RCC 7860 (cell line): ENCODE measurements at places on chromosomes 1 and 21.
A peak's percentile ranks its signal among the peaks of the same experiment; 100 is the strongest.

GRCh38 chr1:78070758-78071157 is 25.0 kb downstream of the GIPC2 start:
- DNase-seq = peak; percentile 72

DNA sequence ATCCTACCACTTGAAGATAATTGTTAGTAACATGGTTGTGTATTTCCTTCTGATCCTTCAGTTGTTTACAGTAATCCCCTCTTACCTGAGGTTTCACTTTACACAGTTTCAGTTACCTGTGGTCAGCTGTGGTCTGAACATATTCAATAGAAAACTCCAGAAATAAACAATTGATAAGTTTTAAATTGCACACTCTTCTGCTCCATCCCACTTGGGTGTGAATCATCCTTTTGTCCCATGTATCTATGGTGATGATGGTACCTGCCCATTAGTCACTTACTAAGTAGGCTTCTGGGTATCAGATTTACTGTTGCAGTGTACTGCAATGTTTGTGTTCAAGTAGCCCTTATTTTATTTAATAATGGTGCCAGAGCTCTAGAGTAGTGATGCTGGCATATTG is 62.5 kb downstream of the OSBPL9 start:
- peak; percentile 44 for DNase-seq

DNA sequence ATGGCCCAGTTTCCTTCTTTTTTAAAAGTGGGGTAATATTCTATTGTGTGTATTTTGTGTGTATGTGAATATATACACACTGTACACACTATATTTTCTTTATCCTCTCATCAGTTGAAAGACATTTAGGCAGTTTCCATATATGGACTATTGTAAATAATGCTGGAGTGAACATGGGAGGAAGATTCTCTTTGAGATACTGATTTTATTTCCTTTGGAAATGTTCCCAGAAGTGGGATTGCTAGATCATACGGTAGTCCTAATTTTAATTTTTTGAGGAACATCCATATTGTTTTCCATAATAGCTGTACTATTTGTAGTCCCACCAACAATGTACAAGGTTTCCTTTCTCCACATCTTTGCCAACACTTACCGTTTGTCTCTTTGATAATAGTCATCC is 51.0 kb downstream of the F3 start:
- DNase-seq = no peak

- no peak for DNase-seq
Measured at GRCh38 chr1:8134546-8135235, 108.6 kb upstream of the ERRFI1 start.

DNA sequence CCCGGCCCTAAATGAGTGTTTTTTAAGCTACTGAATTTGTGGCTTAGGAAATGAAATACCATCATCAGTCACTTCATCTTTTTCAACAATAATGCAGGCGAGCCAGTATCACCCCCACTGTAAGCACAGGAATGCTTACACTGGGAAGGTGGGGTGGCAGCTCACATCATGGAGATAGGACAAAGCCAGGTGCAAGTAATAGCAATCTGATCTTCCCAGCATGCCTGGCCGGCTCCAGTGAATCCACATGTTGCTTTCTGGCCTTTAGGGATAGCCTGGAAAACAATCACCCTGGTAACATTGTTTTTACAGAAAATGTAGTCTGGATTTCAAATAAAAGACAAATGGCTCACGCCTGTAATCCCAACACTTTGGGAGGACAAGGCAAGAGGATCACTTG is 140.9 kb upstream of the SOD1 start:
- DNase-seq = no peak

GRCh38 chr1:162069334-162070093 is at the start of gene NOS1AP:
TSS of gene NOS1AP (plus strand) at chr1:162069691. CDS start at chr1:162070178, 487 bp downstream.
- peak; percentile 21 for DNase-seq
